NCI-H1048 (cell line): ENCODE measurements at places on chromosomes 3 and 15.

DNA sequence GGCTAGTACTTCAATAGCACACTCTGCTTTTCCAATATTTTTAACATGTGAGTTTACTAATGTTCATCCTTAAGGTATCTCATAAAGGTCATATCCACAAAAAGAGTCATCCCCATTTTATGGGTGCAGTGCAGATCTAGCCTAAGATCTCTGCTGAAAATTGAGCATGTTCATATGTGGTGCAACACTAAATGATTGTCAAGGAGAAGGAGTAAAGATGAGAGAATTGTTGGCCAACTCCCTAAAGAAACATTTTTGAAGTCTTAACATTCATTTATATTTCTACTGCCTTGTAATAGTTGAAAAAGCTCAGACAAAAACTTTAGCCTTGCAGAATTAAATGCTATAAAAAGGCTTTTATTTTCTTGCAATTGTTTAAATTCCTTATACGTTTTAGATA lies 1159.6 kb downstream of the TBL1XR1 start:
- DNase-seq: no peak

- DNase-seq: no peak
These were observed 52.1 kb downstream of the TFG start for GRCh38 chr3:100761211-100761942.

GRCh38 chr3:133742351-133743091 lies 3.7 kb upstream of the TF start:
- no peak for DNase-seq

- DNase-seq: peak; percentile 1
These were observed at the start of gene GATM for GRCh38 chr15:45378149-45378912. GATM (minus strand) TSS chr15:45378544; CDS start chr15:45378453, 91 bp downstream.

- no peak for DNase-seq
These were observed 55.5 kb downstream of the MYZAP start for GRCh38 chr15:57647071-57647790.

DNA sequence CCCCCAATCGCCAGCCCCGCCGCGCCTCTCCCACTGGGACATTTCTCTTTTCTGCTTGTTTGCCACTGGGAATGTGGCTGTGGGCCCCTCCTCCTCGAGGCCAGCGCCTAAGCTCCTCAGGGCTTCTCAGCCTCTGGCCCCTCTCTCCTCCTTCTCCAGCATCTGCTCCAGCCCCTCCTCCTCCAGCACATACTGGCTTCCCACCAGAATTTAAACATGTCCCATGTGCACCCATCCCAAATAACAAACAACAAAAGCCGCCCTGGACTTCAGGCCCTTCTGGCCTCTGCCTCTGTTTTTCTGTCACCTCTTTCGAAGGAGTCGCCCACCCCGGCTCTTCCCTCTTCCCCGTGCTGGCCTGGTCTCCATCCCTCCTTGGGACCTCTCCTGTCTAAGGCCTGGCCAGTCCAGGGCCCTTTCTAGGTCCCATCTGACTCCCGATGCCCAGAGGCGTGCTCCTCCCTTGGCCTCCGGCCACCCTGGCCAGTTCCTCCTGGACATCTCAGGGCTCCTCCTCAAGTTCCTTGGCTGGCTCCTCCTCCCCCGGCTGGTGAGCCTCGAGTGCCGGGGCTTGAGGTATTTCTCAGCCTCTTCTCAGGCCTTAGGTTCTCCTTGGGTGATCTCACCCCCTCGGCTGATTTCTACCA lies 94.6 kb upstream of the SLC6A6 start:
- DNase-seq: no peak

DNA sequence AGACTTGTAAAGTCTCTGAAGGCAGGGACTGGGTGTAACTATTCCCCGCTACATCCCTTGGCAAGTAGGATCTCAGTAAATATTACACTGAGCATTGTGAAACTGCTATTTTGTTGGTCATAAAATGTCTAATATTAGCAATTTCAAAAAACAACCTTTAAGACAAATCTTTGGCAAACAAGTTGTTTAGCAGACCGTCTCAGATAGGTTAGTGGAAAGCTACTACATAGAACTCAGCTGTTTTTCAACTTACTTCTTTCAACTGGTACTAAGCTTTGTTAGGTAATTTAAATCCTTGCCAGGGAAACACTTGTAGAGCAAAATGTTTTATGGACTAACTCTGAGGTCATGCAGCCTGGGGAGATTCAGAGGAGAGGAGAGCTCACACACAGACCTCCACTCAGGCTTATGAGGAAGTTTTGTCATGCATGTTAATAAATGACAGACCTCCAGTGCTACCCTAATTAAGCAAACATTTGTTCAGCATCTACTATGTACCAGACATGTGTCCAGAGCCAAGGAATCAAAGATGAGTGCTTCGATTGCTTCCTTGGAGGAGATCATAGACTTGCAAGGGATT lies 61.6 kb upstream of the STAC start:
- DNase-seq: no peak

- no peak for DNase-seq
These were observed 104.5 kb downstream of the NR2F2 start for GRCh38 chr15:96435022-96435421.

GRCh38 chr3:187713504-187713903 lies 11.1 kb upstream of the RTP2 start:
- no peak for DNase-seq

DNA sequence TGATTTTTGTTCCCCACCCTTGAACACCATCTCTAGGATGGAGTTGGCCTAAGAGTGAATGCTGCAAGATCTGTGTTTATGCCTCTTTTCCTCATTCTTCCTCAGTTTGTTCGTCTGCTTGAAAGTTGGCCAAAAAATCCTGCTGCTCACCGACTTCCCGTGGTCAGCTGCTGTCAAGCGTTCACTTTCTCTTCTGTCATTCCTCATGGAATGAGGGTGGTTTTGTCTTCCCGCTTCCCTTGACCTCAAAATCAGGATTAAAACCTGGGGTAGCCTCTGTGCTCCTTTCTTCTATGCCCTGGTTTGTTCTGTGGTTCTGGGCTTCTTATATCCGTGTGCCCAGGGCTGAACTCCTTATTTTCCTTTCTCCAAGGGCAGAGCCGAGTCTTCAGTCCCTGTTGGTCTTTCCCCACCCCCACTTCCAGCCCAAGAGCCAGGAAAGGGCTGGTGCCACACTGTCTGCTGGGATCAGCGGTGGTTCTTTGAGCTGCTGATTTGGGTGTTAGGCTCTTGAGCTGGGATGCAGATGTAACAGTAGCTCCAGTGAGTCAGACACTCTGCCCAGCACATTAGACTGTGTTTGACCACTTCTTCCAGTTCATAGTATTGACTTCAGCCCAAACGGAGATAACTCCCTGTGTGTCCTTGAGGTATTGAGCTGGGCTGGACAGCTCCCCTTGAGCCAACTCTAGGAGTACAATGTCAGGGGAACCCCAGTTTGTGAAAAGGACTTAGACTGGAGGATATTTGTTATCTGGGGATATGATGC lies 2.3 kb downstream of the SERF2 start:
- no peak for DNase-seq

DNA sequence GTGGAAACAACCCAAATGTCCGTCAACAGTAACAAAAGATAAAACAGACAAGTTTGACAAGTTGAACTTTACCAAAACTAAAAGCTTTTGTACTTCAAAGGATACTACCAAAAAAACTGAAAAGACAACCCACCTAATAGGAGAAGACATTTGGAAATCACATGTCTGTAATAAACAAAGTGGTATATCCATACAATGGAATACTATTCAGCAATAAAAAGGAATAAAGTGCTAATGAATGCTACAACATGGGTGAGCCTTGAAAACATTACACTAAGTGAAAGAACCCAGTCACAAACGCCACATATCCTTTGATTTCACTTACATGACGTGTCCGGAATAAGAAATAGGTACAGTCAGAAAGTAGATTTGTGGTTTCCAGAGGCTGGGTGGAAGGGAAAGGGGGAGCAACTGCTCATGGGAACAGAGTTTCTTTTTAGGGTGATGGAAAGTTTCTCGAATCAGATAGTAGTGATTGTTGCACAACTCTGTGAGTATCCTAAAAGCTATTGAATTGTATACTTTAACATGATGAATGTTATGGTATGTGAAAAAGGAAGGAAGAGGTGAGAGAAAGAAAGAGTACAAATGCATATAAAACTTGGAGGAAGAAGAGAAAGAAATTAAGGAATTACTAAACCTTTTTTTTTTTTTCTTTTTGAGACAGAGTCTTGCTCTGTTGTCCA lies 72.7 kb upstream of the ABHD2 start:
- no peak for DNase-seq

DNA sequence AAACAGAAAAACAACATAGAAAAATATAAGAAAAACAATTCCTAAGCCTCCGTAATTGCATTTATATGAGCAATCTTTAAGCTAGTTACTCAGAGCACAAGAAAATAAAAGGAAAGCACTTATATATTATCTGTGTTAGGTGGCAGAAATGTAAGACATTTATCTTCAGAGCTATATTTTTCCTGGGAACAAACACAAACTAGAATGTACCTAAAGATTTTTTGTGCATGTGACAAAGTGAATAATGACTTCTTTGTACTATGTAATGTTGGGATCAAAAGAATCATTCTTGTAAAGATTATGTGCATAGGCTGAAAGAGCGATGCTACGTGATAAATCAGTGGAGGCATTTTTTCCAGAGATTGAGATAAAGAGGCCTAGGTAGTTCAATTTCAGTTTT lies 111.3 kb upstream of the GMNC start:
- no peak for DNase-seq

DNA sequence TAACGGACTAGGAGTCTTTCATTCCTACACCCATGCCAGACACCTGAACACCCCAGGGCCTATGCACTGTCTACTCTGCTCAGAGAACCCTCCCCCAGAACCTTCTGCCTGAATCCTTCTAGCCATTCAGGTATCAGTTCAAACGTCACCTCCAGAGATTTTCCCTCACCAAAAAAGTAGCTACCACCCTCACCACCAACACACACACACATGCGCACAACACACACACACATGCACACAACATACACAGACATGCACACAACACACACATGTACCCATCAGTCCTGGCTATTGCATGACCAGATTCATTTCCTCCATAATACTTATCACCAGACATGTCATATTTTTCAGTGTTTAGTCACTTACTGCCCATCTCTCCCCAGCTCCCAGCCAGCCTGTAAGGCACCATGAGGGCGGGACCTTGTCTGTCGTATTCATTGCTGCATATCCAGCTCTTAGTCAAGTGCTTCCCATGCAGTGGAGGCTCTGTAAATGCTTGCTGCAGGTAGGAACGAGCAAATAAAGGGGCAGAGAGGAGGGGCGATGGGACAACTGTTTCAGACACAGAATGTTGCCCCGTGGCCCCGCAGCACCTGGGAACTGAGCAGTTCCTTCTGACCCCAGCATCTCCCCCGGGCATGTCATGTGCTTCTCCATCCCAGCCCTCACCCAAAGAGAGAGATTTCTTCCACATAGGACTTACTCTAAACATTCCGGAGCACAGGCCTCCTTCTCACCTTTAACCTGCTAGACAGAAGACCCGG lies 29.2 kb downstream of the XXYLT1 start:
- DNase-seq: no peak

DNA sequence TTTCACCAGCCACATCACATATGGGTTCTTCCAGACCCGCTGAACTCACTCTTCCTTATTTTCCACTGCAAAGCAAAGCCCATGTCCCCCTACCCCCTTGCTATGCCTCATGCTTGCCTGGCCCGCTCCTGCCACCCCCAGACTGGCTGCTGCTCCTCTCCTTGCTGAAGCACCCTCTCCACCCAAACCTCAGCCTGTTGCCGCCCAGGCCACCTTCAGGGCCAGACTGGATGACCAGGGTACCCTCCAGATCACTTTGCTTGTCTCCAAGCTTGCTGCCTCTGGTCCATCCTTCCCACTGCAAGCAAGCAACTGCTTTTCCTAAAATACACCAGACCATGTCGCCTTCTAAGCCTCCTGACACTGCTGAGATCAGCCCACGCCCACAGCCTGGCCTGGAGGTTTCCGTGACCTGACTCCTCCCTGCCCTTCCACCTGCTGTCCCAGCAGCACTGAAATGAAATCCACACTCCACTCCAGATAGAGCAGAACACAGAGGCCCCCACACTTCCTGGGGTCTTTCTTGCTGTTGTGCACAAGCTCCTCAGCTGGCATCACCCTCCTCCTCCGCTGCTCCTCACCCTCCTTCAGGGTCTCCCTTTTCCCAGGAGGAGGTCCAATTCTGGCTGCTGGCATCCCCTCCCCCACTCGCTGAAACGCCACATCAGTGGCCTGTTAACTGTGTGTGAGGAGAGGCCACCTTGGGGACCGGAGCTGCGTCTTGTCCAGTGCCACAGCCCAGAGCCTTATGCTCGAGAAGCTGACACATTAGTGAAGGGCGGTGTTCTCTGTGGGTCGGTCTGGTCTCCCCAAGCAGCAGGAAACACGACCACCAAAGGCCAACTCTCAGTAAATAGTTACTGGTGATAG lies 99.1 kb downstream of the ADCY5 start:
- no peak for DNase-seq

GRCh38 chr3:111675846-111676210 lies 80.7 kb upstream of the ZBED2 start:
- DNase-seq: no peak

DNA sequence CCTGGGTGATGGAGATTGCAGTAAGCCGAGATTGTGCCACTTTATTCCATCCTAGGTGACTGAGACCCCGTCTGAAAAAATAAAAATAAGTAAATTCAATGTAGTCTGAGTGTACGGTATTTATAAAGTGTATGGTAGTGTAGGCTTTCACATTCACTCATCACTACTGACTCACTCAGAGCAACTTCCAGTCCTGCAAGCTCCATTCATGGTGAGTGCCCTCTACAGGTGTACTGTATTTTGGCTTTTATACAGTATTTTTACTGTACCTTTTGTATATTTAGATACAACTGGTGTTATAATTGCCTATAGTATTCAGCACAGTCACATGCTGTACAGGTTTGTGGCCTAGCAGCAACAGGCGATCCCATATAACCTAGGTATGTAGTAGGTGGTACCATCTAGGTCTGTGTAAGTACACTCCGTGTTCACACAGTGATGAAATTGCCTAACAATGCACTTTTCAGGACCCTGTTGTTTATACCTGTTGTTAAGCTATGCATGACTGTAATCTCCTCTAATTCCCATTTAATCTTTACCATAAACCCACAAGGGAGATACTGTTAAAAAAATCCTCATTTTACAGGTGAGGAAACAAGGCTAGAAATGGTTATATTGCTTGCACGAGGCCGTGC lies 19.3 kb downstream of the CACNA1D start:
- no peak for DNase-seq

DNA sequence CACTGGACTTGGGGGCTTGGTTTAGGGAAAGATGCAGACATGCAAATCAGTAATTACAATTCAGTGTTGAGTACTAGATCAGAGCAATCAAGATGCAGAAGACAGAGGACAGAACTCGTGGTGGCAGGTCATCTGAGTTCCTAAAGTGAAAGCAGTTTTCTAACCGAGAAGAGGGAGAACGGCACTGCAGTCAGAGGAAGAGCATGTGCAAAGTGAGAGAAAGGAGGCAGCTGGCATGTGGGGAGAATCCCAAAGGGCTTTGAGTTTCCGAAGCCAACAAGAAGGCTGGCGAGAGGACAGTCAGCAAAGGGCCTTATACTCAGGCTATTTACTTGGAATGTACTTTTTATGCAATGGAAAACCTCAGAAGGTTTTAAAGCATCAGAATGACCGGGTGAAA lies 87.0 kb downstream of the ANP32A start:
- no peak for DNase-seq

GRCh38 chr3:197466586-197467399 lies 89.0 kb downstream of the BDH1 start:
- no peak for DNase-seq
